ENCODE measurements at places on chromosomes 11 and 22. TPM values are rescaled to one million over a fixed set of nuclear protein-coding genes. Genes with fewer than 3 reads are reported as not detected.

Gene CEP164
- total RNA-seq: 20.8 TPM

Gene SERHL2
- total RNA-seq: 1.6 TPM

Gene IGSF22
- total RNA-seq: 23.5 TPM

Gene CRYBA4
- not detected for total RNA-seq
